ENCODE measurements at places on chromosomes 1 and 21.

GRCh38 chr1:37945743-37946702 is 830 bp downstream of the INPP5B start:
- DNase-seq = peak; percentile 88

DNA sequence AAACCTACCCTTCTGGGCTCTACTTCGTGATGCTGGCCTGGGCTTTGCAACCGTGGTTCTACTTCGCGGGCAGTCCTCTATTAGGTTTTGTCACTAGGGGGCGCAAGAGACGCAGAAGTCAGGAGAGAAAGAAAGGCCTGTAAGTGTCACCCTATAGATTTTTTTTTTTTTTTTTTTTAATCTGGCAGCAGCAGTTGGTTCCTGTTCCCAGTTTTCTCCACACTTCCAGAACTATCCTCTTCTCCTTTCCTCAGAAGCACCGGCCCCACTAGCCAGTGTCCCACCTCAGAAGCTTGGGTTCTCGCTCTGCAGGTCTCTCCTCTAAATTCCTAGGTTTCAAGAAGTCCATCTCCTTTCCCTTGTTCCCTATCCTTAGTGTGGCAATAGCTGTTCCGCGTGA is 9.1 kb upstream of the LCE2D start:
- DNase-seq = peak; percentile 20

GRCh38 chr1:19317126-19317910 is 5.2 kb downstream of the SLC66A1 start:
- DNase-seq = no peak

- no peak for DNase-seq
Observed at GRCh38 chr1:239765163-239765562, 326.5 kb upstream of the FMN2 start.

DNA sequence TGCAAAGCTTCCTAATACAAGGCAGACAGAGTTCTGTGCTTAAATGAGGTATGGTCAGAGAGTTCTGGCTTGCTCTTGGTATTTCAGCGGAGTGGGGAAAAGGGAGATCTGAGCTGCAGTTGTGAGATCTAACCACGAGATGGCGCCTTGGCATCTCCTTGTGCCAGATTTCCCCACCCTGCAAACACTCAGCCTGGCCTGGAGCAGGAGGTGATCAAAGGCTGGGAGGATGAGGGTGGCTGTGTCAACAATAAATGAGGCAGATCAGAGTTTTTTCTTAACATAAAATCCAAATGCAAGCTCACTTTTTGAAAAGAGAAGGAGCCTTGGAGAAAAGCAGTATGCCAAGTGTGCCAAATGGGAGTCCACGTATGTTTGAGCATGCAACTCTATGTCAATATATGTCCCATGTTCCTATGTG is 4.1 kb upstream of the TFAP2E start:
- peak; percentile 34 for DNase-seq

- peak; percentile 86 for DNase-seq
Observed at GRCh38 chr1:170623171-170623570, 40.8 kb upstream of the PRRX1 start.

DNA sequence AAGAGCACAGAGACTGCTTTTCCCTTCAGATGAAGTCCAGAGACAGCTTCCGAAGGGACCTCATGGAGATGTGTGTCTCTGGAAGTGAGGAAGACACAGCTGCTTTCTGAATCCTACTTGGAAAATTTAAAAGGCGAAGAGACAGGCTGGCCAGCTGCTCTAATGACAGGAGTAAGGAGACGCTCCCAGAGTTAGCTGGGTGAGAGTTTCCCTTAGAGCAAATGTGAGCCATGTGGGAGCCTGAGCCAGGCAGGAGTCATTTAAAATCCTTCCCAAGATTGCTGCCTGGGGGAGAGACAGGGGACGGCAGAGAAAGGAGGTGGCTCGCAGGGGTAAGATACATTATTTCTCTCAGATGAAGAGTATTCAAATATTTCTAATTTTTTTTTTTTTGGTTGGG is 53.1 kb downstream of the ZNF326 start:
- DNase-seq = no peak

DNA sequence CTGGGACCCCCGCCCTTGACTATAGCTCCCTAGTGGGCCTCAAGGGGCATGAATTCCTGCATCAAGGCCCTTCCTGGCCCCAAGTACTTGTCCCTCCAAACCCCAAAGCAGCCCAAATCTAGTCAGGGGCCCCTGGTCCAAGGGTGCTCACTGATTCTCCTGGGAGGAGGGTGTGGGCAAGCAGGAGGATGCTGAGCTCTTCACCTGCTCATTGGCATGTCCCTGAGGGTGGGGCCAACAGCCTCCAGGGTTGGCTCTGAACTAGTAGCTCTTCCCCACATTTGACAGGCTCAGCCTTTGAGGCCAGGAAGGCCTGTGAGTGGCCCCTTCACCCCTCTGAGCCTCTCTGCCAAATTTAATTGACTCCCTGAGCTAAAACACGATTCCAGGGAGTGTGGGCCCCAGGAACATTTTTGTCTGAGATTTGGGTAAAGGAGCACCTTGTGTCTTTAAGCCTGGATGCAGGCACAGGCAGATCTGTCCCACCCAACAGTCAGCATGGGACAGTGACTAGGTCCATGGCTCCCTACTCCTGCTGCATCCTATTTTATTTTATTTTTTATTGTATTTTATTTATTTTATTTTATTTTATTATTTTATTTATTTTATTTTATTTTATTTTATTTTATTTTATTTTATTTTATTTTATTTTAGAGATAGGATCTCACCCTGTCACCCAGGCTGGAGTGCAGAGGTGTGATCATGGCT is 11.0 kb upstream of the WNT9A start:
- no peak for DNase-seq

- DNase-seq = no peak
Observed at GRCh38 chr1:33400153-33400911, 30.6 kb downstream of the PHC2 start.

DNA sequence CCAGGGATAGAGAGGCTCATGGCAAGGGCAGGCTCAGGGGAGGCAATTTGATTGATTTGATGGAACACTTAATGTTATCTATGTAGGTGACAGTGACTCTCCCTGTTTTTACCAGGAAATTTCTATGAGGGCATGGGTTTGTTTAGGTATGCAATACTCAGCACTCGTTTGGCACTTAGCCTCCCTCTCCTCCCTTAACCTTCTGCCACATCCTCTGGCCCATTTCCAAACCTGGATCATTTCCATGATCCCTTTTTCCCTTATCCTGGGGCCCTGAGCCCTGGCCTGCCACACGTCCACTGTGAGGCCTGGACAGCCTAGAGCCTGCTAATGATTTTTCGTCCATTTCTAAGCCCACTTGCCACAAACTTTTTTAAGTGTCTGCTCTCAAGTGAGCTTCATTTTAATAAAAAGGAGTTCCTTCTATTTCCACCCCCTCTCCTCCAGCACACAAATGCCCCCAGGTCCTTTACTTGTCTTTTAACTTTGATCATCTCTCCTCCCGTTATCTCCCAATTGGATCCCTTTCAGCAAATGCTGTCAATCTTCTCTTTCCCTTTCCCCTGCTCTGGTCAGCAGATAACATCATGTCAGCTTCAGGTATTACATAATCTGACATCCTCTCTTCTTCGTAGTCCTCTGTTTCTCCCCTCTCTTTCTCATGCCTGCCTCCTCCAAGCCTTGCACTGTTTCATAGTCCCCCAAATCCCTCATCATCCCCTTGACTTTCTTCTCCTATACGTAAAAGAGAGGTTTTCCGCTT is 37.8 kb upstream of the GADD45A start:
- DNase-seq = no peak

- DNase-seq = no peak
Observed at GRCh38 chr1:24252185-24252780, 65.2 kb upstream of the IFNLR1 start.

GRCh38 chr21:16634515-16634914 is 878.3 kb upstream of the CXADR start:
- DNase-seq = no peak

All from stromal cell of bone marrow (primary cell).